ENCODE measurements at places on chromosomes 6 and 20.

DNA sequence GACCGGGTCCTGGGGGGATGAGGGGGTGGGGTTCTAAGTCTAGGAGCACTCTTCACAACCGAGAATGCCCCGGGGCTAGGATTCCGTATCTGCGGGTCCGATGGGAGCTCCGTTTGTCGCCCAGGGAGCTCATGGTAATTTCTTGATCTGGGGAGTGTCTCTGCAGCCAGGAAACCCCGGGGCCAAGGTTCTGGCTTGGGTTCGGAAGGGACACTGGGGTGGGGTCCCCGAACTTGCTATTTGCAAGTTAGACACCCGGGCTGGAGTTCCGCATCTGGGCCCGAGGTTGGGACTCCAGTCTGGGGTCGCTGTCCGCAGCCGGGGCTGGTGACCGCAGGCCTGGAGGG lies 397 bp downstream of the PEDS1 start:
- DNase-seq = no peak

DNA sequence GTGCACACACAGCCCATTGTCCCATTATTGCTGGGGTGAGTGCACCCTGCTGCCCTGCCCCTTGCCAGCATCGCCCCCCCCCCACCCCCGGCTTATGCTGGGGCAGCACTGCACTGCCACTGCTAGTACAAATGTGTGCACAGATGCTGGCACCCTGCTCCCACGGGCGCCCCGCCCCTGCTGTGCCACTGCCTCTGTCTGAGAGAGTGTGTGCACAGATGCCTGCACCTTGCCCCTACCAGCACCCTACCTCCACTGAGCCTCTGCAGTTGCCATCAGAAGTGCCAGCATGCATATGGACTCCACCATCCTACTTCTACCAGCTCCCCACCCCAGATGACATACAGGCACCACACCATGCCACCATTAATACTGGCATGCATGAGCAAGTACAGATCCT lies 454.6 kb upstream of the KHDRBS2 start:
- no peak for DNase-seq

DNA sequence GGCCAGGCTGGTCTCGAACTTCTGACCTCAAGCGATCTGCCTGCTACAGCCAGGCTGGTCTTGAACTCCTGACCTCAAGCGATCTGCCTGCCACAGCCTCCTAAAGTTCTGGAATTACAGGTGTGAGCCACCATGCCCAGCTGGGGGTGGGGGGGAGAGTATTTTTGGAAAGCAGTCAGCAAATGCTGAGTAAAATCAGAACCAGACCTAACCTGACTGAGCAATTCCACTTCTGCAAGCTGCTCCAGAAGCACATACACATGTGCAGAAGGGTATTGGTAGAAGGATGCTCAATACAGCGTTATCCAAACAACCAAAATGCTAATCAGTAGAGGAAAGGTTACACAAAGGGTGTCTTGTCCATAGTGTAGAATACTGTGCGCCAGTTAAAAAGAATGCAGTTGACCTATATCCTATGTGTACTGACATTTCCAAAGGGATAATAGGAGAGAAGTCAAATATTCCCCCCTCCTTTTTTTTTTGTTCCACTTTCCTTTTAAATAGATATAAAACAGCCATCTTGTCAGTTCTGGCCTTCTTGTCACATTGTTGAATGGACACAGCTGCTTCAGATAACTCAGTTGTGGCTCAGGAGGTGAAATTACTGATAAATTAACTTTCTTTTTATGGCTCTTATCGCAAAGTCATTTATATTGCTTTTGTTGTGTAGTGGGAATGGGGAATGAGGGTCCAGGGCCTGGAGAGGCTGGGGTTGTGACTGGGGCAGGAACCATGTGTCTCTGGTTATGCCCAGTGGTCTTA lies 74.6 kb downstream of the DTD1 start:
- no peak for DNase-seq

- no peak for DNase-seq
These were observed 12.2 kb upstream of the NRM start for GRCh38 chr6:30703011-30703410.

- no peak for DNase-seq
These were observed 111.4 kb upstream of the ATXN1 start for GRCh38 chr6:16872543-16873235.

DNA sequence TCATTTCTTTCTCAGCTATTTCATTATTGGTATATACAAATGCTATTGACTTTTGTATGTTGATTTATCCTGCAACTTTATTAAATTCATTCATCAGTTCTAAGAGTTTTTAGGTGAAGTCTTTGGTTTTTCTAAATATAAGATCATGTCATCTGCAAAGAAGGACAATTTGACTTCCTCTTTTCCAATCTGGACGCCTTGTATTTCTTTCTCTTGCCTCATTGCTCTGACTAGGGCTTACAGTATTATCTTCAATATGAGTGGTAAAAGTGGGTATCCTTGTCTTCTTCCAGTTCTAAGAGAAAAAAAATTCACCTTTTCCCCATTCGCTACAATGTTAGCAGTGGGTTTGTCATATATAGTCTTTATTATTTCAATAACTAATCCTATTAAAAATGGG lies 38.0 kb downstream of the KIF16B start:
- peak; percentile 50 for DNase-seq

- no peak for DNase-seq
These were observed 100.2 kb downstream of the PSMB1 start for GRCh38 chr6:170452767-170453545.

DNA sequence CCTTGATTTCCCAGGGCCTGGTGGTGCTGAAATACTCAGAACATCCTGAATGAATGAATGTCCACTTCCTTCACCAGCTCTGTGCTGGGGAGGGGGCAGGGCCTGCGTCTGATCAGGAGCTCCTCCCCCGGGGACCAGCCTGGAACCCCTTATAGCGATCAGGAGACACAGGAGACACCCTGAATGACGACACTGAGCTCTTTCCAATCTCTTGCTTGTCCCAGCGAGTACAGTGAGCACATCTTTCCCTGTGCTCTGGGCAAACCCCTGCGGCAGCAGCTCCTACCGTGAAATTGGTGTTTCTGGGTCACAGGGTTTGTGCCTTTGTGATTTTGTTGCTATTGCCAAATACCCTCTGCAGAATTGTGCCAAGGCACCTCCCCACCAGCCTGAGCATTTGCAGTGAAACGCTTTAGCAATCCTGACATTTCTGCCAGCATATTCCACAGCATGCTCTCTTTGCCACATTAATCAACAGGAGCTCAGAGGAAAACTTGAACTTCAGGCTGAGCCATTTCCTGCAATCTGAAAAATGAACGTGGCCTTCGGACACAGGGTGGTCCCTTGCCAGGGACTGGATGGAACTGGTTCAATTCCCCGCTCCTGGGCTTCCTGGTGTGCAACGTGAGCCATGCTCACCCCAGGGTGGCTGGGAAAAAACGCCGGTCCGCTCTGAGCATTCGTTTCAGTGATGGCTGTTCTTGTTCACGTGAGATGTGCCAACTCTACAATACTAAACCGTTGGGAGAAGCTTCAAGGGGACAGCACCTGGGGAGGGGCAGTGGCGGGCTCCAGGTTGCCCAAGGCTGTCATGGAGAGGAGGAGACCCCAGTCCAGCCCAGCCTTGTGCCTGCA lies 23.1 kb upstream of the MRGBP start:
- DNase-seq = no peak

DNA sequence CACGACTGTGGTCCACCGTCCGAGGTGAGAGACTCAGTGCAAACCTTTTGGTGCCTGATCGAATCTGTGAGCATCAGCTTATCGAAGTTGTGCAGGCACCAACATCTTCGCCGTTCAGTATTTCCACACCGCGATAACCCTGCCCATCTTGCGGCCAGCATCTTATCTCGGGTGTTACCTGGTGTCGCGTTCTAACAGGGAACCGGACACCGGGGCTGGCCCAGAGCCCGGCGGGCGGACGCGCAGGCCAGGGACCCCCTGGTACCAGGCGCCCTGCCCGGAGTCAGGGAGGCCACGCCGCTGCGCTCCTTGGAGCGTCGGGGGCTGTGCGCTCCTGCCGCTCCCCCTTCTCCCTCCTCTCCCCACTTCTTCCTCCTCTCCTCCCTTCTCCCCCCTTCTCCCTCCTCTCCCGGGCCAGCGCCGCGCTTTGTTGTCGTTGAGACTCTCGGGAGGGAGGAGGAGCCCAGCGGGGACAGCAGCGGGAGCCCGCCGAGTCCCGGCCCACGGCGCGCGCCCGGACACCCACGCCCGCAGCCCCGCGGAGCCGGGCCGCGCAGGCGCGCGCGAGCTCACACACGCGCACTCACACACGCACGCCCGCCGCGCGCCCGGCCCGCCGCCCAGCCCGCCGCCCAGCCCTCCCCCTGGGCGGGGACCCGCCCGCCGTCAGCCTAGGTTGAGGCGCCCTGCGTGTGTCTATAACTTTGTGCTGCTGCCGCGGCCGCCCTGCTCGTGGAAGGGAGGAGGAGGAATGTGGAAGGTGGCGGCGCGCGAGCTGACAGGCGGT lies 1.4 kb upstream of the FOXO3 start:
- peak; percentile 85 for DNase-seq

- no peak for DNase-seq
These were observed 4.1 kb upstream of the CEP250 start for GRCh38 chr20:35451295-35451694.

DNA sequence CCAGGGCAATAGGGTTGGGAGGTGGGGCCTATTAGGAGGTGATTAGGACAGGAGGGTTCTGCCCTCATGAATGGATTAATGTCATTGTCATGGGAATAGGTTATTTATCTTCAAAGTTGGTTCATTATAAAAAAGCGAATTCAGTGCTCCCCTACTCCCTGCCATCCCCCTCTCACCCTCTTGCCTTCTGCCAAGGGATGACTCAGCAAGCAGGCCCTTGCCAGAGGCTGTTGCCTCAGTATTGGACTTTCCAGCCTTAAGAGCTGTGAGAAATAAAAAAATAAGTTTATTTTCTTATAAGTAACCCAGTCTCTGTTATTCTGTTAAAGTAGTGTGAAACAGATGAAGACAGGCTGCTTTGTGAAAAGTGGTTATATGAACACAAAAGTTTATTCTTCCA lies 381.1 kb upstream of the ZFP64 start:
- DNase-seq = no peak

GRCh38 chr20:32429343-32429742 lies 71.2 kb downstream of the ASXL1 start:
- DNase-seq = no peak

DNA sequence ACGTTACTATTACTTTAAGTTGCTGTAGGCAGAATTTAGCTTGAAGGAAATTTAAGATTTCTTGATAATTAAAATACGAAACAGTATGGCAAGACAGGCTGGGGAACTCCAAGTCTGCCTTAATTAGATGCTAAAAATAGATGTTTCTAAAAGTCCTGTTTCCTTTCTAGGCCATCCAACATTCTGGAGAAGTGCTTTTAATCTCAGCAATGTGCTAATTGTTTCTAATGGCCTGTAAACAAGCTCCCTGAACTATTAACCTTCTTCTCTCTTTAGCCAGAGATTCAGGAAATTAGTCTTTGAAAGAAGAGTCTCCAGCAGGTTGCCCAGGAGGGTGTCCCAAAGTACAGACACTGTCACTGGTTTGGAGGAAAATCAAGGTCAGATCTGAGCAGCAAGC lies 677.3 kb upstream of the AGPAT4 start:
- DNase-seq = no peak

DNA sequence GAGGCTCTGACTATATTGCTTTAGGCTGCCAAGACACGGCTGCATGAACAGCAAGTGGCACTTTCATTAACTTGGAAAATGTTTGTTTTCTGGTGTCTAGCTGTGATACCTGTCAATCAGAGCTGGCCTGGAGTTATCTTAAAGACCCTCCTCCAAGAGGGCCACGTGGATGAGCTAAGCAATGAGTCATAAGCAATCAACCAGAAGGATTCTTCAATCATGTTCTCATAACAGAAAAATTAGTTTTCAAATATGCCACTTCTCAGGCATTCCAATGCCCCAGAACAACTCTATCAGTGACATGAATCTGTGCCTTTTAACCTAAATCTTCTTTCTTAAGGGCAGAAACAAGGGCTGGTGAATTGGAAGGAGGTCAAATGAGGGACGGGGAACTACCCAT lies 283.0 kb downstream of the HTR1B start:
- DNase-seq = no peak

GRCh38 chr20:49446808-49447207 lies 35.7 kb downstream of the KCNB1 start:
- DNase-seq = peak; percentile 59

GRCh38 chr20:63740070-63740626 lies 572 bp downstream of the SLC2A4RG start:
- peak; percentile 15 for DNase-seq

GRCh38 chr6:81553216-81553615 lies 199.3 kb downstream of the TENT5A start:
- DNase-seq = no peak

- peak; percentile 85 for DNase-seq
These were observed 79.7 kb downstream of the EDN1 start for GRCh38 chr6:12369781-12370262.

- no peak for DNase-seq
These were observed 24.2 kb upstream of the MAS1 start for GRCh38 chr6:159866286-159867247.

GRCh38 chr6:71326611-71327010 lies 38.0 kb downstream of the OGFRL1 start:
- no peak for DNase-seq

GRCh38 chr6:12291071-12291838 lies 1.1 kb downstream of the EDN1 start:
- no peak for DNase-seq

- no peak for DNase-seq
These were observed 22.8 kb upstream of the OCSTAMP start for GRCh38 chr20:46573234-46573633.

DNA sequence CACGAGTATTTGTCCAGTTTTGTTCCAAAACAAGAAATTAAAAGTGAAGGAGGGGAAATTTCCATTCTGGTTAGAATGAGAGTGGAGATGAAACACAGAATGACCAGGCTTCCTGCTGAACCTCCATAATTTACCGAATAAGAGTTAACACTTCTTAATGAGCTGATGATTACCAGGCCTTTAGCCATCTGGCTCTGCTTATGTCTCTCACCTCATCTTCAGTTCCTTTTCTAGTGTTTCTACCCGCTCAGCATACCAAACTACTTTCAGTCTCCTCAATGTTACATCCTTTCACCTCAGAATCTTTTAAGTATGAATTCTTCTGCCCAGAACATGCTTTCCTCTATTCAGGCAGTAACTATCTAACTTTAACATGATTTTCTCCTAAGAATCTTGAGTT lies 209.0 kb upstream of the RSPO3 start:
- DNase-seq = no peak

- DNase-seq = peak; percentile 94
These were observed 70.8 kb upstream of the RIPOR2 start for GRCh38 chr6:25006565-25007001.

GRCh38 chr6:25290306-25291060 lies 11.3 kb downstream of the CARMIL1 start:
- DNase-seq = no peak

- no peak for DNase-seq
These were observed 4.0 kb downstream of the LY6G5C start for GRCh38 chr6:31676904-31677303.

- DNase-seq = peak; percentile 48
These were observed 102.8 kb upstream of the PHACTR1 start for GRCh38 chr6:12613811-12614210.

DNA sequence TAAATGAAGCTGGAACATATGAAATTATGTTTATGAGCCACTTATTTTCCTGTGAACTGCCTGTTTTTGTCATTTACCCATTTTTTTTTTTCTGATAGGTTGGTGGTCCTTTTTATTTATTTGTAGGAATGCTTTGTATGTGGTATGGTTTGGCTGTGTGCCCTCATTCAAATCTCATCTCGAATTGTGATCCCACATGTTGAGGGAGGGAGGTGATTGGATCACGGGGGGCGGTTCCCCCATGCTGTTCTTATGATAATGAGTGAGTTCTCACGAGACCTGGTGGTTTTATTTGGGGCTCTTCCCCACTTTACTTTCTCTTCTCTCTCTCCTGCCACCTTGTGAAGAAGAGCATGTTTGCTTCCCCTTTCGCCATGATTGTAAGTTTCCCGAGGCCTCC lies 77.3 kb downstream of the CDH26 start:
- DNase-seq = no peak

- DNase-seq = no peak
These were observed 131.7 kb upstream of the COL21A1 start for GRCh38 chr6:56378966-56379585.
